Ovary (tissue), 10 donors: ENCODE measurements at places on chromosomes 3 and 15. TPM values are rescaled to one million over a fixed set of nuclear protein-coding genes. Genes with fewer than 3 reads are reported as not detected.

DNA sequence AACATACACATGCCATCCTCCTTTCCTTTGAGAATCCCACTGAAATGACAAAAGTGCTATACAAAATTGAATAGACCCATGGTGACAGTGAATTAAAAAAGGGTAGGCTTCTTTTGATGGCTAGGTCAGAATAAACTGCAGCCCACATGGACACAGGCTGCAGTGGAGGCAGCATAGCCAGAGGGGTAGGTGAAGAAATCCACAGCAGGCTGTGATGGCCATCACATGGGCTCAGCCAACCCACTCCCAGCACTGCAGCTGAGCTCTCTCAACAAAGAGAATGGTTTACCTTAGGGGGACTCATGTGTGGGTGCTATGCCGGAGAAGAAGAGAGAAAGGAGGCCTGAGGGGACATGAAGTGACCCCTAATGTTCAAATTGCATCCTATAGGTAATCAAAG lies 331.1 kb downstream of the CHST2 start:
- H3K27ac ChIP-seq = no peak overlapping the region
- no peaks in the 10 kb centered on the region for H3K36me3 ChIP-seq
- no peaks in the 10 kb centered on the region for H3K4me1 ChIP-seq
- no peak overlapping the region for H3K4me3 ChIP-seq

- no peak overlapping the region for H3K4me3 ChIP-seq
- H3K27ac ChIP-seq = no peak overlapping the region
- no peaks in the 10 kb centered on the region for H3K27me3 ChIP-seq
- DNase-seq = no peak
These were observed 10.9 kb downstream of the LRRFIP2 start for GRCh38 chr3:37163262-37164015.

- no peak overlapping the region for H3K4me3 ChIP-seq
- no peaks in the 10 kb centered on the region for H3K27me3 ChIP-seq
- DNase-seq = no peak
- no peaks in the 10 kb centered on the region for H3K4me1 ChIP-seq
- no peaks in the 10 kb centered on the region for H3K36me3 ChIP-seq
These were observed 15.2 kb upstream of the GLCE start for GRCh38 chr15:69145149-69145693.

- no peak overlapping the region for H3K27ac ChIP-seq
- H3K4me1 ChIP-seq = peaks cover 4% of the 10 kb centered on the region
- H3K27me3 ChIP-seq = no peaks in the 10 kb centered on the region
- DNase-seq = no peak
- H3K4me3 ChIP-seq = no peak overlapping the region
These were observed 4.3 kb downstream of the LRRFIP2 start for GRCh38 chr3:37170060-37170459.

GRCh38 chr3:56424336-56424735 lies 43.9 kb downstream of the ERC2 start:
- no peak for DNase-seq
- no peak overlapping the region for H3K27ac ChIP-seq
- no peaks in the 10 kb centered on the region for H3K4me1 ChIP-seq
- H3K4me3 ChIP-seq = no peak overlapping the region

DNA sequence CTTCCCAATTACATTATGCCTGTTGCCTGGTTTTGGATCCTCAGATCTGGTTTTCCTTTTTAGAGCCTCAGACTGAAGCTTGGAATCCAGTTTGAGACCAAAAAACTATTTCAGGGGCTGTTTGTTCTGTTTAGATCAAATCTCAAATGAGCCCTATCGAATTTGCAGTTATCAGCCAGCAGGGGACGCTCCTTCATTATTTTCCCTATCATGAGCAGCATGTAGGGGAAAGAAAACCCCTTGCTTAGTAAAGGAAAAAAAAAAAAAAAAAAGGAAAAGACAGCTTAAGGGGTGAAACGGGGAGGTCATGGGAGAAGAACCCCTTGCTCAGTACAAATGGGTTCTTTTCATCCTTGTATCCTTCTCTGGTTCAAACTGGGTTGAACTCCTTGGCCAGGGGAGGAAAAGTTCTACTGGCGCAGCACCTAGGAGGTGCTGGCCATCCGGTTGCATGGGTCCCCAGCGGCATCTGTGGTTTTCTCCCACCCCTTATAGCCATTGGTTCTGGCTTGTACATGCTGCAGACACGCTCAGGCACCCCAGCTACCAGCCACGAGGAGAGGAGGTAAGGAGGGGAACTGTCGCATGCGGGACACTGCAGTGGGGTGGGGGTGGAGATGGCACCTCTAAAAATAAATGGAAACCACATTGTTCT lies 1375.1 kb upstream of the ALCAM start:
- no peak overlapping the region for H3K27ac ChIP-seq
- H3K36me3 ChIP-seq = no peaks in the 10 kb centered on the region
- no peaks in the 10 kb centered on the region for H3K4me1 ChIP-seq
- no peak for DNase-seq

Gene SCN11A
- 0.08 TPM for total RNA-seq

Gene MYEF2
- 3.8 TPM for total RNA-seq

Gene ADIPOQ
- total RNA-seq = not detected

Gene DNASE1L3
- total RNA-seq = 1.8 TPM

Gene GOLGA8G
- total RNA-seq = not detected

Gene TNFSF10
- 12.7 TPM for total RNA-seq

Gene BRPF1
- total RNA-seq = 26.4 TPM
